ENCODE measurements at places on chromosomes 7 and 10.

DNA sequence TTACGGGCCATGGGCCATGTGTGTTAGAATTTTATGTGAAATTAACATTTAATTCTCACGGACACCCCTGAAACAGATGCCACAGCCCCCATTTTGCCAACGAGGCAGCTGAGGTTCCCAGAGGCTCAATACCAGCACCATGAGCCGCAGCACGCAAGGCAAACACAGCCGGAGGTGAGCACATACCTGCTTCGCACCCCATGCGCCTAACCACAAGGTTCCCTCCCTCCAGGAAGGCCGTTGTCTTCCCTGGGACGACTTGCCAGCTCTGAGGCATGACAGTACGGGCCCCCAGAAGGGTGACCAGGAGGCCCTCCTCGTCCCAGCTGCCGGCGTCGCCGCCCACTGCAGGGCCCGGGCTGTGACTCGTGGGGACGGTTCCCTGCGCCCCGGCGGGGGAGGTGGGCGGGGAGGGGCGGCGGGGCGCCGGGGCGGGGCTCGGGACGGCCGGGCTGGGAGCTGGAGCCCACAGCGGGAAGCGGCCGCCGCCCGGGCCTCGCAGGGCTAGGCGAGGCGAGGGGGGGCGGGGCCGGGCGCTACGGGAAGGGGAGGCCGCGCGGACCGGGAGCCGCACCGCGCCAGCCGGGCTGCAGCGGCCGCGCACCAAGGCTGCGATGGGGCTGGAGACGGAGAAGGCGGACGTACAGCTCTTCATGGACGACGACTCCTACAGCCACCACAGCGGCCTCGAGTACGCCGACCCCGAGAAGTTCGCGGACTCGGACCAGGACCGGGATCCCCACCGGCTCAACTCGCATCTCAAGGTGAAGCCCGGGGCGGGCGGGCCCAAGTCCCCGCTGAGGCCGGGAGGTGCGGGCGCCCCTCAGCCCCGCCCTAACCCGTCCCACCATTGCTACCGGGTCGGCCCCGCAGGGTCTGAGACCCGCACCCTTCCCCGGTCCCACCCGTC lies at the start of gene CAV2:
TSS of gene CAV2 (plus strand) at position 571 of the 910 bp plus-strand sequence. CDS start at position 615, 44 bp downstream.
- DNase-seq: peak; percentile 88

DNA sequence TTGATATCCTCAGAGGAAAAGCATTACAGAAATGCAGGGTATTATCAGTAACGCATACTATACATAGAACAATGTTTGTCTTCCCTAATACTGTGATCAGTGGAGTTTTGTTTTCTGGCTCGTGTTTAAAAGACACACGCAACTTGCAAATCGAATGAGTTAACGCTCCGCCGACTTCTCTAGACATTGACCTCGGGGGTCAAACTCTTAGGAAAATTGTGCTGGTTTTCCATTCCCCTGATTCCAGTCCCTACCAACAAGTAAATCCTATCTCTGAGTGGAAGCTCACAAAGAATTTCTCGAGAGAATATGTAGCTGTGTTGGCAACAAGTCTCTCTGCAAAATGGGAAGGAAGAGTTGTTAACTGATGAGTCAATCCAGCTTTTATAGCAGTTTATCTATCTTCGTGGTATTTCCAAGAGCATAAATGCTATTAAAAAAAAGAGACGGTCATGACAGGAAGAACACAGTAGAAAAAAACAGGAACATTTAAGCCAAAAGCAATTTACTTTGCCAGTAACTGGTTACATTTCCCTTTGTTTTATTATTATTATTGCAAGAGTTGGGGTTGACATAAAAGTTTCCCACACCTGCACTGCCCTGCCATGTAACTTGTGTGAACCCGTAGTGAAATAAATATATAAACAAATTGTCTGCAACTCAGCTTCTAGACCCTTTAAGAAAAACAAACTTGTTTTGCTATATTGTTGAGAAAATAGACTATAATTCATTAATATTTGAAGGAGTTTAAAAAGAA lies 144.4 kb downstream of the ARID5B start:
- DNase-seq: peak; percentile 93

- DNase-seq: peak; percentile 83
Measured at GRCh38 chr10:80664071-80664680, 126.5 kb downstream of the SH2D4B start.

- no peak for DNase-seq
Measured at GRCh38 chr10:34845070-34845469, 30.0 kb upstream of the PARD3 start.

- no peak for DNase-seq
Measured at GRCh38 chr7:133837224-133837623, 289.9 kb upstream of the LRGUK start.

DNA sequence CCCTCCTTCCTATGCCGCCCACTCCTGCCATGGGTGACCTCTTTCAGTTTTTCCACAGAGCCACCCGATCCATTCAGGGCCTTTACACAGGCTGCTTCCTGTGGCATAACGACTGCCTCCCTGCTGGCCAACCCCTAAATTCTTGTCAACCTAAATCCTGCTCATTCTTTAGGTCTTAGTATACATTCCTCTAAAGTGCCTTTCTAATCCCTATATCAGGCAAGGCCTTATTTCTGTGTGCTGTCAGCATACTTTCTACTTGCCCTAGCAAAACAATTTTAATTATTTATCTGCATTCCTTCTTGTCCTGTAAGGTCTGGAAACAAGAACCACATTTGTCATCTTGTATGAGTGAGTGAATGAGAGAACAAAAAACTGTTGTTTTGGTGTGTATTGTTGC lies 132.4 kb downstream of the DNAH11 start:
- no peak for DNase-seq

GRCh38 chr10:18474118-18474455 lies 177.3 kb downstream of the NSUN6 start:
- no peak for DNase-seq

DNA sequence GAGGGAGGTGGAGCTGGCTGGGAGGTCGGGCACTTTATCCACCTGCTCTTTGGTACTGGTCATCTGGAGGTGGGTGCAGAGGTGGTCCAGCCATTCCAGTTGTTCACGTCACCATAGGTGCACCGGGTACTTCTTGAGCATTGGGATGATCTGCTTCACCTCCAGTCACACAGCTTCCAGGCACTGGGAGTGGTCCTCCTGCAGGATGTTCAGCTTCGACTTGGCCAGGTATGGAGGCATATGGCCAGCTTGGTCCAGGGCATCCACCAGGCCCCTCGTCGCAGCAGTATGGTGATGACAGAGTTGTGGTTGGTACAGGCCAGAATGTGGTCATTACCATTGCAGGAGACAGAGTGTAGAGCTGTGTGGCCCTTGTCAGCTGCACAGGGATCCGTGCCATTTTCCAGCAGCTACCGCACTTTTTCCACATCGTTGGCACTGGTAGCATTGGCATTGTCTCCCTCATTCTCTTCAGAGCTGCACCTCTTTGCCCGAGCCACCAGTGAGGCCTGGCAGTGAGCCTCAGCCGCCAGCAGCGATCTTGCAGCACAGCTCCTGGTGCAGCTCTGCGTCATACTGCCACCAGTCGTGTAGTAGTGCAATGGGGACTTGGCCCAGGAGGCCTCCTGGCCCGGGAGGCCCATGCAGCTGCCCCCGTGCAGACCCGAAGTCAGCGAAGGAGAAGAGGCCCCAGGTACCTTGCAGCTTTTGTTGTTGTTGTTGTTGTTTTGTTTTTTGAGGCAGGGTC lies 150.9 kb downstream of the ZNF22 start:
- DNase-seq: no peak

DNA sequence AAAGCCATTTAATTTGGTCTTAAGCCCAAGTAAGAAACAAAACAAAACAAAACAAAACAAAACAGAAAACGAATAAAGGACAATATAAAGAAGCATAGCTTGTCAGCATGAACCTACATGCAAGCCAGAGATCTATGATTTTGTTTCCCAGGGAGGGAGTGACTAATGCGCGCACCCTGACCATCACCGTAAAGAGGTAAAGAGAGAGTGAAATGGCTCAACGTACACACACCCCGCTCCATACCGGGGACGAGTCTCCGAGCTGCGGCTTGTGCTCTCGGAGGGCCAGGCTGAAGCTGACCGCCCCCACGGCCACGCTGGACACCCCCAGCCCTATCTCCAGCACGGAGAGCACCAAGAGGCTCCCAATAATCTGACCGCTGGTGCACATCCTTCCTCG lies 1.1 kb downstream of the TMEM196 start:
- no peak for DNase-seq

DNA sequence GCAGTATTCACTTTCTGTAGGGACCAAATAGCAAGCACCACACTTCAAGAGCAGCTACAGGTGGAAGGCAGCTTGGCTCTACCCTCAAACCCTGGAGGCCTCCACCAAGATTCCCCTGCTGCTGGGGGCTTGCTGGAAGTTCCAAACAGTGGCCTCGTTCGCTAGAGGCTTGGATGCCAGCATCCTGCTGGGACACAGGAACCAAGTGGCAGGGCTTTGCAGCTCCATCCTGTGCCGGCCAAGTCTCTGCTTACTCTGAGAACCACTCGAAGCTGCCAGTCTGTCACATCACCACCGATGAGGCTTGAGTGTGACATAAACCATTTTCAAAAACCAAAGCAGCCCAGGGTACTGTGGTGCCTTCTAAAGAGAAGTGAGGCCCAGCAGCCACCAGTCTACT lies 69.2 kb upstream of the UNC5B start:
- DNase-seq: no peak

DNA sequence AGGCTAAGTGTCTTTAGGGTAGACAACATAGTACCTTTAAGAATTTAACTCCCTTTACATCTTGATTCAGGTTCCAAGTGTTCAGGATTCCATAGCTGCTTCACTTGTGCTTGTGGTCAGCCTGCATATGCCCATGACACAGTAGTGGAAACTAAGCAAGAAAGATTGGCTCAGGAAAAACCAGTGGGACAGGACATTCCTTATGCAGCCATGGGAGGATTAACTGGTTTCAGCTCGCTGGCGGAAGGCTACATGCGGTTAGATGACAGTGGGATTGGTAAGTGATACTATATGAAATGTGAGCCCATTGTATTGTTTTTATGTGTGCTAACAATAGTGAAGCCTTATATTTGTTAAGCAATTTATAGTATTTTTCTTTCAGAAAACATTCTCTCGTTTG lies 11.3 kb downstream of the FAM221A start:
- DNase-seq: no peak

- DNase-seq: no peak
Measured at GRCh38 chr10:60352105-60352504, 37.6 kb downstream of the ANK3 start.

DNA sequence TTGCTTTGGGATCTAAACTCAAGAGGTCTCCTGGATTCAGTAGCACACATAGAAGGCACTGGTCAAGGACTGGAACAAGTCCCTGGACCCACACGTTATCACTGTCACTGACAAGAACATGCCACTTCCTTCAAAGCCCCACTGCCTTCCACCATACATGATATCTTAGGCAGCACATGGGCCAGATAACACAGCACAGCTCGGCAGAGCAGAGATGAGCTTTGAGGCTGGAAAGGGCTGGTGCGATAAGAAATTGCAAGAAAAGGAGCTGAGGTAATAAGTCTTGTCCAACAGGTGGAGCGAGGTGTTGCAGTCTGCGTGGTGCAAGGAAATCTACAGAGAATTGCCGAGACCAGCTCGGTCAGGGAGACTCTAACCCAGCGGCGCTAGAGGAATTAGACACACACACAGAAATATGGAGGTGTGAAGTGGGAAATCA lies 139.8 kb upstream of the CDK13 start:
- DNase-seq: no peak

DNA sequence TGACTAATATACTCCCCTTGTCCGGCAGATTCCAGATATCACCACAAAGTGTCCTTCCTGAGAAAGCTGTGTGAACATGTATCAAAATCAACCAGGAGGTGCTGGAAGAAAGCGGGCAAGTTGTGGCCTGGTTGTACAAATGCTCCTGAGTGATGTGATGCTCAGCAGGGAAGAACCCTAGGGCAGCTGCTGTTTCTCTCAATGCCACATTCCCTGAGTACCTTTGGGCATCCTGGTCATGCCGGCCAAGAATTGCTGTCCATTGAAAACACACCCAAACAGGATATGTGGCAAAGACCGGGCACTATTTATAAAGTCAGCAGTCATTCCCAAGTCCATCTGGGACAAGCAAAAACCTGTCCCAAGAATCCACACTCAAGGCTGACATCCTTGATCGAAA lies 7.8 kb upstream of the ADCY1 start:
- no peak for DNase-seq

GRCh38 chr7:158680754-158681153 lies 23.9 kb downstream of the NCAPG2 start:
- DNase-seq: no peak

DNA sequence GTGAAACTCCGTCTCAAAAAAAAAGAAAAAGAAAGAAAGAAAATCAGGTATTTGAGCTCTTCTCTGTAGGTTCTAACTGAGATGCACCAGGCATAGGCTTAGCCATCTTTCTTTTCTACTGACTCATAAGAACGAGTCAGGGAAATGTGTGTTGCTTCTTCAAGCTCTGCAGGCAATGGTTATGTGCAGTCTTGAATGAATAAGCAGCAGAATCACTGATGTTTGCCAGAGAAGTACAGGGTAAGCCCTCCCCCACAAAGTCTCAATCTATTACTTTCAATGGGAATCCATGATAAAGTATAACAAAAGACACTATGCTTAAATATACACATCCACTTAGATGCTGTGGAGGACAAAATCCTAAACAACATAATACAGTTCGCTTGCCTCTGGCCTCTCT lies 239.2 kb downstream of the PARD3 start:
- no peak for DNase-seq

- DNase-seq: peak; percentile 54
Measured at GRCh38 chr7:20030417-20030816, 186.8 kb downstream of the MACC1 start.

- no peak for DNase-seq
Measured at GRCh38 chr7:144725070-144725469, 110.8 kb downstream of the TPK1 start.

GRCh38 chr7:54788664-54789063 lies 29.7 kb upstream of the SEC61G start:
- peak; percentile 27 for DNase-seq

GRCh38 chr7:69561266-69561960 lies 36.9 kb upstream of the AUTS2 start:
- DNase-seq: no peak

GRCh38 chr10:130333185-130333584 lies 197.0 kb downstream of the GLRX3 start:
- DNase-seq: no peak

DNA sequence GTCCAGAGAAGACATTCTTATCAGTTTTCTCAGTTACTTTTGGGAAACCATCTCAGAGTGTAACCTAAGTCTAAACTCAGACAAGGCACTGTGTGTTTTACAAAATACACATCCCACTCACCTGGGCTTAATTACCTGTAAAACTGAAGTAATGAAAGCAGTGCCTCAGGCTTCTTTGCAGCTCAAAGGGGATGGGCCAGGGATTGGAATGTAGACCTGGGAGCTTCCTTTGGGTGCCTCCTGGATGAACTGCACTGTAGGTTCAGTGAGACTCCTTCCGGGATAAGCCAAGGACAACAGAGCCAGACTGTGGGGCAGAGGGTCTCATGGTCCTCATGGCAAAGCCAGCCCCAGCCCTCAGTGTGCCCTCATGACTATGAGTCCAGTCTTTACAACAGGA lies 672.4 kb upstream of the GALNT17 start:
- no peak for DNase-seq

- peak; percentile 19 for DNase-seq
Measured at GRCh38 chr10:50536617-50537240, 87.0 kb downstream of the SGMS1 start.
